Stimulated activated CD8-positive, alpha-beta memory T cell treated with anti-CD3 and anti-CD28 coated beads, Interleukin-15, amount 100 ng/mL, for 48 hours (primary cell): ENCODE measurements at places on chromosomes 5 and 9.
A peak's percentile ranks its signal among the peaks of the same experiment; 100 is the strongest.

- no peak for DNase-seq
Measured at GRCh38 chr9:72494051-72494450, 27.4 kb upstream of the TMC1 start.

- DNase-seq: no peak
Measured at GRCh38 chr5:59608745-59609144, 284.8 kb downstream of the PDE4D start.

DNA sequence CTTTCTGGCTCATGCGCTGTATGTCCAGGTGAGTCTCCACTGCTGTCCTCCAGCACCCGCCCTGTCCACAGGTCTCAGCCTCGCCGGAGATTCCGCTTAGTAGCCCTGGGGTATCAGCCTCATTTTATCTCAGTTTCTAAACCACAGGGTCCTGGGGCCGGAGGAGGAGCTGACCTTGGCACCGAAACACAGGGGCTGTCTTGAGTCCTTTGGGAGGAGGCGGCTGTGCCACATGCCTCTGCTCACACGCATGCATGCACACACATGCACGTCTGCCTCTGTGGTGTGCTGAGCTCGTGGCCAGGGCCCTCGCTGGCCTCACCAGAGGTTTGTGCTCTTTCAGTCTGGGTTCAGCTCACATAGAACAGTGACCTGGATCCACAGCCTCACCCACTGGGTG is 23.3 kb downstream of the TRIP13 start:
- DNase-seq: no peak

- no peak for DNase-seq
Measured at GRCh38 chr5:72203251-72203845, 96.1 kb downstream of the MAP1B start.

- peak; percentile 19 for DNase-seq
Measured at GRCh38 chr9:76687861-76688391, 76.3 kb upstream of the PCA3 start.

- DNase-seq: no peak
Measured at GRCh38 chr5:10904862-10905432, 143.9 kb upstream of the DAP start.

- no peak for DNase-seq
Measured at GRCh38 chr5:158880483-158881001, 219.2 kb downstream of the EBF1 start.

DNA sequence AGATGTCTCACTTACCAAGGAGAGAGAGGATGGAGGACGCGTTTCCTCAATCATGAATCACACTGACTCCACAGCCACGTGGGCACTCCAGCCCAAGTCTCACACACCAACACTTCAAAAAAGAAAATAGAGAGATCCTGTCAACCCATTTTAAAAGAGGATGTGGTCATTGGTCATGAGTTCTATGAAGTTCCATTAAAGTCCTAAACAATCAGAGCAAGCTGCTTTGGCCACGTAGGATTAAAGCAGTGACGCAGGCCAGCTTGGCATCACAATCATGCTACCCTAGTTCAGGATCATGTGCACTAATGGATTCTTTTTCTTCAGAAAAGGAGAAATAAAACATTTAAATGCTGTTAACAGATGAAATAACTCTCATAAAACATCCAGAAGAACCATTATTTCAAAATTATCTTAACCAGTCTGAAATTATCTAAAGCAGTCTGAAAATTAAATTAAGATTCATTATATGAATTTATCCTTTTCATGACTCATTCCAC is 108.1 kb downstream of the SEMA5A start:
- no peak for DNase-seq

DNA sequence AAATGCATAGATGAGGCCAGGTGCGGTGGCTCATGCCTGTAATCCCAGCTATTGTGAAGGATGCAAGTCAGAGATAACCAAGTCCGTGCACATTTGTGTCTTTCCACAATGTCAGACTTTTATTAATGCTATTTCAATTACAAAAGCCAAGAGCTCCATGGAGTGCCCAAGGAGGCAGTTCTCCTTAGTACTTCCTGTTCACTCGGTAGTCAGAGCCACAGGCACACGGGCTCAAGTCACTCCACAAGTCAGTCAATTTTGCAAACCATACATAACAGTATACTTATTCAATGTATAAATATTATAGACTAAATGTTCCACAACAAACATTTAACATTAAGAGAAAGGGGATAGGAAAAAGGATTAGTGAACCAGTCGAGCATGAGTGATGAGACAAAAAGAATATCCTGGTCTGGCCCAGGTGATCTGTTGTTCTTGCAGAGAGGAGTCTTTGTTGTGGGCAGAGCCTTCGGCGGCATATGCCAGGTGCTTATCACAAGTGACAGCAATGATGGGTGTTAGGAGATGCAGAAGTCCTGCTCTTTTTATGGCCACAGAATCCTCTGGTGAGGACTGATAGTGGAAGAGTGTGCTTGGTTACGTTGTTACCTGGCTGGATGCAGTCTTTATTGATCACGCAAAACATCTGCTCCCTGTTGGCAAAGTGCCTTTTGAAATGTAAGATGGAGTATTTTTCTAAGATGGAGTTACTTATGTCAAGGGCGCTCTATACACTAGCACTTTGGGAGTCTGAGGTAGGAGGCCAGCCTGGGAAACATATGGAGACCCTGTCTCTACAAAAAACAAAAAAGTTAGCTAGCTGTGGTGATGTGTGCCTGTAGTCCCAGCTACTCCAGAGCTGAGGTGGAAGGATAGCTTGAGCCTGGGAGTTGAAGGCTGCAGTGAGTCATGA is 167.0 kb upstream of the FBXL17 start:
- no peak for DNase-seq

- no peak for DNase-seq
Measured at GRCh38 chr5:164672205-164672604, 1166.8 kb downstream of the MAT2B start.

- DNase-seq: no peak
Measured at GRCh38 chr5:176388003-176388443, 375 bp downstream of the NOP16 start.

GRCh38 chr9:91729558-91729842 is 220.5 kb downstream of the ROR2 start:
- DNase-seq: no peak

- DNase-seq: no peak
Measured at GRCh38 chr5:117161718-117162335, 587.2 kb upstream of the SEMA6A start.

- DNase-seq: no peak
Measured at GRCh38 chr9:121557581-121558447, 58.2 kb upstream of the GGTA1 start.

DNA sequence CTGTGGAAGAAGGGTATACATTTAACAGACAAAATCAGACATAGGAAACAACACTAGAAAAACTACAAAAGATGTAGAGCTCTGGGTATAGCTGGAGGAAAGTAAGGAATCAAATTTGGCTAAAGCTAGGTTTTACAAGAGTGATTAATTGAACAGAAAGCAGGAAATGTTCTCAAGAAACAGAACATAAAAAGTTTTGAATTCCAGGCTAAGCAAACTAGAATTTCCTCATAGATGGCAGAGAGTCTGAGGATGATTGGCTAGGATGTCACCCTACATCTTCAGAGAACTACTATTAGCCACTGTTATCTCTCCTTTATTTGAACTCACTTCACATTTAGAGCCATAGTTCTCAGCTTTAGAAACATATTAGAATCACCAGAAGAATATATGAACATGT is 502.1 kb upstream of the PAPPA start:
- DNase-seq: no peak
